KBM-7 (cell line): ENCODE measurements at places on chromosomes 7 and 10.

GRCh38 chr10:92891885-92892690 is 43.8 kb downstream of the EXOC6 start:
- DNase-seq = no peak

DNA sequence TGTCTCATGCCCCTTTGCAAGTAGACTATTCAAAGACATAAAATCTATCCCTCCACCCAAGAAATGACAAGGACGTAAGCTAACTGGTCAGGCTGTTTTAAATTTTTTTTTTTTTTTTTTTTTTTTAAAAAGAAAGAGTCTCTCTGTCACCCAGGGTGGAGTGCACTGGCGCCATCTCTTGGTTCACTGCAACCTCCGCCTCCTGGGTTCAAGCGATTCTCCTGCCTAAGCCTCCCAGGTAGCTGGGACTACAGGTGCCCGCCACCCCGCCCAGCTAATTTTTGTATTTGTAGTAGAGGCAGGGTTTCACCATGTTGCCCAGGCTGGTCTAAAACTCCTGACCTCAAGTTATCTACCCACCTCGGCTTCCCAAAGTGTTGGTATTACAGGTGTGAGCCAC is 11.2 kb downstream of the TRA2A start:
- no peak for DNase-seq

DNA sequence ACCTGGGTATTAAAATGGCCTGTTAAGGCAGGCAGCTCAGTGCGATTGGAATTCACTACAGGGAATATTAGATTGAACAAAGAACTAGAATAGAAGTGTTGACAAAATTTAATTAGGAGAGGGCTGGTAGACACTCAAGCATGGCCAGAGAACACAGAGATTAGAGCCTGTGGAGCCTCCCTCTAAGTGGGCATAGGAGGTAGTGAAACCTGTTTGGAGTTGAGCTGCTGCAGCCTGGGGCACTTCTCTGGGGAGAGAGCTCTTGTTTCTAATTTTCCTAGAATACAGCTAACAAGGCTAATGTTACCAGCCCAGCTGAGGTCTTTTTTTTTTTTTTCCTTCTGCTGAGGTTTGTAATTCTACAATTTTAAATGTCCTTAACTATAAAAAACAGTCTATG is 46.4 kb downstream of the TMEM168 start:
- no peak for DNase-seq

- no peak for DNase-seq
Measured at GRCh38 chr7:158657189-158657746, 47.3 kb downstream of the NCAPG2 start.

GRCh38 chr10:119501690-119502089 is 40.8 kb downstream of the RGS10 start:
- DNase-seq = no peak

GRCh38 chr7:39950473-39951225 is 593 bp downstream of the CDK13 start:
- peak; percentile 19 for DNase-seq

GRCh38 chr7:27155816-27156507 is 513 bp downstream of the HOXA7 start:
- peak; percentile 74 for DNase-seq

DNA sequence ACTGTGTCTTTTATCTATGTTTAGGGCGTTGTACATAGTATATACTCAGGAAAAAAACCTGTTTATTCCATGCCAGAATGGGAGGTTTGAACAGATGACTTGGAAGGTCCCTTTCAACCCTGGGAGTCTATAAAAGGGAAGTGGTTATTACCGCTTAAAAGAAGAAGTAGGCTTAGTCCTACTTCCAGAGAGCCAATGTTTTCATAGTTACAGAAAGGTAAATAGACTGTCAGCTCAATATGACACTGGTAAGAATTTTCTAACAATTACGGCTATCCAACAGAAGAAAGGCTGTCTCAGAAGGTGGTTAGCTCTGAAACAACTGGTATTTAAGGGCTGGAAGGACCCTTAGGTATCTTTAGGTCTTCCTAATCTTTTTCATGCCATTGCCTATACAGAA is 1.1 kb upstream of the TFAM start:
- DNase-seq = peak; percentile 85

- no peak for DNase-seq
Measured at GRCh38 chr10:19745672-19746071, 70.6 kb upstream of the PLXDC2 start.

DNA sequence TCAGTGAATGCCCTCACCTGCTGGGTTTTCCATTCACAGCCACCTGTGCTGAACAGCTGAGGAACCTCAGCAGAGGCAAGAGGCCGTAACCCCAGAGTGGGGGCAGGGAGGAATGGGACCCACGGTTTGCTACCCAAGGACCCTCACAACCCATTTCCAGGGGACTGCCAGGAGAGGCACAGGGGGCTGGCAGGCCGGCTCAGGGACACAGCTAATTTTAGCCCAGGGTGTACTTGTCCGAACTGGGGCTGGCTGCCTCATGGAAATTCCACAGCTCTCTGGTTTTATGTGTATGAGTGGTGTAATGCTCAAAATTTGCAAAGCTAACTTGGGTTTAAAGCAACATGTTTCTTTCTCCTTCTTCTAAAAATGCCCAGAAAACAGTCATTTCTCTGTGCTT is 42.2 kb downstream of the MINDY4 start:
- no peak for DNase-seq

- DNase-seq = peak; percentile 48
Measured at GRCh38 chr10:43197834-43198681, 59.8 kb downstream of the CSGALNACT2 start.

DNA sequence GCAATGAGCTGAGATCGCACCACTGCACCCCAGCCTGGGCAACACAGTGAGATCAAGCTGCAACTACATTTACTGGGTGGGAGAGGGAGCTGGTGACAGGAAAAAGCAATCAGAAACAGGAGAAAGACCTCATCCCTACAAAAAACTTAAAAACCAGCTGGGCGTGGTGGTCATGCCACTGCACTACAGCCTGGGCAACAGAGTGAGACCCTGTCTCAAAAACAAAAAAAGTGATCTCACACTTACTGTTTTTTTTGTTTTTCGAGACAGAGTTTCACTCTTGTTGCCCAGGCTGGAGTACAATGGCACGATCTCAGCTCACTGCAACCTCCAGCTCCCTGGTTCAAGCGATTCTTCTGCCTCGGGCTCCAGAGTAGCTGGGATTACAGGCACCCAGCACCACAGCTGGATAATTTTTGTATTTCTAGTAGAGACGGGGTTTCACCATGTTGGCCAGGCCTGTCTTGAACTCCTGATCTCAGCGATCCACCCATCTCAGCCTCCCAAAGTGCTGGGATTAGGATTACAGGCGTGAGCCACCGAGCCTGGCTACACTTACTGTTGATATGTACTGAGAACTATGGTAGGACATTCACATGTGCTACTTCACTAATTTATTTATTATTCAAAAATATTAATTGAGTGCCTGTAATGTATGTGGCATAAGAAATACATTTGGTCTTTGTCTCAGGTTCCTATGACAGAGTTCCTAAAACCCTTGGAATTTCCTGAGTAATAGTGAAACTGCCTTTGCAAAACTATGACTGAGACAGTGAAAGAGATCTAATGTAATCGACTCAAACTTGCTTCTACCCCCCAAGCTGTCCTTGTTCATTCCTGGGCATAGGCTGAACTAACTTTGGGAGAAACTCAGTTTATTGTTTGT is 27.7 kb upstream of the NRBF2 start:
- DNase-seq = no peak

- peak; percentile 90 for DNase-seq
Measured at GRCh38 chr7:2237109-2237602, 4.4 kb upstream of the MAD1L1 start.

GRCh38 chr7:97064020-97064419 is 39.4 kb upstream of the DLX5 start:
- DNase-seq = no peak

- DNase-seq = no peak
Measured at GRCh38 chr7:96401200-96401599, 79.3 kb upstream of the SLC25A13 start.

- DNase-seq = no peak
Measured at GRCh38 chr10:123997486-123998196, 95.8 kb downstream of the CHST15 start.

- DNase-seq = no peak
Measured at GRCh38 chr10:60093317-60093716, 187.0 kb upstream of the CCDC6 start.

- DNase-seq = no peak
Measured at GRCh38 chr10:21650353-21650752, 116.3 kb downstream of the MLLT10 start.

- DNase-seq = peak; percentile 18
Measured at GRCh38 chr10:22479419-22479818, 134.1 kb downstream of the SPAG6 start.
